ENCODE measurements at places on chromosomes 16 and 17.

GRCh38 chr17:75498039-75498725 is 17.2 kb downstream of the CASKIN2 start:
- no peak for DNase-seq

DNA sequence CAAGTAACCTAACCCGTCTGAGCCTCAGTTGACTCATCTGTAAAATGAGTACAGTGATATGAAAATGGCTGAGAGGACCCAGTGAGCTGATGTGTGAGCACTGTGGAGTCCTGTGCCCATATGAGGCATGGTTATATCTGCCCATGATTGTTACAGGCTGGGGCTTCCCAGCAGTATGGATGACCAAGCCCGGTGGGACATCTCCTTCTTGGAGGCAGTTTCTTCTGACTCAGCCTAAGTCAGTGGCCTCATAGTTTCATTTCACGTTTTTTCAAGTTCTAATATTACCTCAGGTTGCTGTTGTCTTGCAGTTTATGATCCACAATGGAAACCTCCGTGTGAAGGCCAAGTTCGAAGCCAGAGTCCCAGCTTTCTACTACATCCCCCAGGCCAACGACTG is 4.8 kb downstream of the ADAP2 start:
- no peak for DNase-seq

GRCh38 chr16:31480851-31481536 is 1.9 kb upstream of the SLC5A2 start:
- peak; percentile 66 for DNase-seq

- DNase-seq, result no peak
Measured at GRCh38 chr17:74999523-74999922, 12.1 kb downstream of the CDR2L start.

DNA sequence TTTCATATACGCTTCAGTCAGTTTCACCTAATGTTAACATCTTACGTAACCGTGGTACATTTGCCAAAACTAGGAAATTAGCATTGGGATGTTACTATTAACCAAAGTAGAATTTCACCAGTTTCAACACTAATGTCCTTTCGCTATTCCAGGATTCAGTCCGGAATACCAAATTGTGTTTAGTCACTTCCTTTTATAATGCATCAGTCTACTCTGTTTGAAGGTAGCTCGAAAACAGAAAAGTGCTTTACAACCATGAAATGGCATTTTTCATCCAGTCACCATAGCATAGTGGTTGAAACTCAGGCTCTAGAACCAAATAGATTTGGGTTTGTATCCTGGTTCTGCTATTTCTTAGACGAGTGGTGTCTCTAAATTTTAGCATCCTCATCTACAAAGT is 29.4 kb downstream of the AP2B1 start:
- no peak for DNase-seq

- no peak for DNase-seq
Measured at GRCh38 chr17:34389126-34389750, 26.2 kb upstream of the CCL1 start.

GRCh38 chr16:56190677-56191155 is 573 bp upstream of the GNAO1 start:
- no peak for DNase-seq

DNA sequence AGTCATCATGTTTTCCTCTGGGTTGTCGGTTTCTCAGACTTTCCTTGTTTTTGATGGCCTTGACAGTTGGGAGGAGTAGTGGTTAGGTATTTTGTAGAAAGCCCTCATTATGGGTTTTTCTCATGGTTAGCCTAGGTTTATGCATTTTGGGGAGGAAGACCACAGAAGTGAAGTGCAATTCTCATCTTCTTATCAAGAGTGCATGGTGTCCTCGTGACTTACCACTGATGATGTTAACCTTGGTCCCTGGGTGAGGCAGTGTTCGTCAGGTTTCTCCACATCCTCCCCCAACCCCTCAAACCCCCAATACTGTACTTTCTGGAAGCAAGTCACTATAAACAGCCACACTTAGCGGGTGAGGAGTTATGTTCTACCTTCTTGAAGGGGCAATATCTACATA is 42.3 kb downstream of the BPTF start:
- DNase-seq, result no peak

- no peak for DNase-seq
Measured at GRCh38 chr17:9023392-9024218, 2.3 kb downstream of the NTN1 start.

GRCh38 chr17:40065769-40066510 is 3.2 kb downstream of the THRA start:
- DNase-seq, result no peak

- DNase-seq, result no peak
Measured at GRCh38 chr17:72021417-72022041, 99.3 kb upstream of the SOX9 start.

- DNase-seq, result no peak
Measured at GRCh38 chr16:62404842-62405611, 368.8 kb upstream of the CDH8 start.

GRCh38 chr16:5461141-5461540 is 363.5 kb upstream of the EEF2KMT start:
- no peak for DNase-seq

DNA sequence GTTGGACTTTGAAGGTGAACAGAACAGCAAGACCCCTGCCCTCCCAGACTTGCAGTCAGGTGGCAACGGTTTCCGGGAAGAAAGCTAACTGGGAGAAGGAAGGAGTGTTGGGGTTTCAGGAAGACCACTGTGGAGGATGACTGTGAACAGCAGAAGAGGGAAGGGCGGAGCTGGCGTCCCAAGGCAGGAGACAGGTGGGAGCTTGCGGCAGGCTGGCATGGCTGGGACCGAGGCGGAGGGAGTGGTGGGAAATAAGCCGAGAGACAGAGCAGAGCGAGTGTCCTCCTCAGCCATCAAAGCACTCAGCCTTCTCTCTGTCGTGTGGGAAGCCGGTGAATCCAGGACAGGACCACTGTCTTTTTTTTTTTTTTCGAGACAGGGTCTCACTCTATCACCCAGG is 108.5 kb upstream of the CACNG5 start:
- DNase-seq, result no peak

DNA sequence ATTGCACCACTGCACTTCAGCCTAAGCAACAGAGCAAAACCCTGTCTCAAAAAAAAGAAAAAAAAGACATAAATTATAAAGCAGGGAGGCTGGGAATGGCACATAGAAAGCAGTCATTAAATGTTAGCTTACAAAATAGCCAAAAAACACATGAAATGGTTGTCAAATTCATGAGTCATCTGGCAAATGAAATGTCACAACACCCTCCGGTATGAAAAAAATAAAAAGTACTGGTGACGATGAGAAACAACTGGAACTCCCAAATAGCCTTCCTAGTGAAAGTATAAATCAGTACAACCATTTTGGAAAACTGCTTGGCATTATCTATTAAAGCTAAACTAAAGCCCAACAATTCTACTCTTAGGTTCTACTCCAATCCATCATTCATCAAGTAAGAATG is 3.5 kb upstream of the KATNB1 start:
- no peak for DNase-seq

DNA sequence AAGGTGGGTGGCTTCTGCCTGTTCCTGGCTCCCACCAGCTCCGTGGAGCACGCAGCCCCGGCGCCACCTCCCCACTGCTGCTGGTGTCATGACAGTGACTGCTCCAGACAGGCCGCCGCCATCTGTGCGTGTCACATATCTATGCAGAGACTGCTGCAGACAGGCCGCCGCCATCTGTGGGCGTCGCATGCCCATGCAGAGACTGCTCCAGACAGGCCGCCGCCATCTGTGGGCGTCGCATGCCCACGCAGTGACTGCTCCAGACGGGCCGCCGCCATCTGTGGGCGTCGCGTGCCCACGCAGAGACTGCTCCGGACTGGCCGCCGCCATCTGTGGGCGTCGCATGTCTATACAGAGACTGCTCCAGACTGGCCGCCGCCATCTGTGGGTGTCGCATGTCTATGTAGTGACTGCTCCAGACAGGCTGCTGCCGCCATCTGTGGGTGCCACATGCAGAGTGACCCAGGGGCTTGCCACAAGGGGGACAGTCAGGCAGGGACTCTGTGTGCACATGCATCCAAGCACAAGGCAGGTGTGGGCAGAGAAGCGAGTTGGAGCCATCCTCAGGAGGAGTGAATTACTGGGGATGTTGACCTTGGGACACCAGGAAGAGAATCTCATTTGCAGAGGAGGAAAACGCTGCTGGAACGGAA is 3.3 kb upstream of the FN3KRP start:
- DNase-seq, result no peak

- no peak for DNase-seq
Measured at GRCh38 chr16:3646348-3646920, 8.1 kb upstream of the DNASE1 start.

DNA sequence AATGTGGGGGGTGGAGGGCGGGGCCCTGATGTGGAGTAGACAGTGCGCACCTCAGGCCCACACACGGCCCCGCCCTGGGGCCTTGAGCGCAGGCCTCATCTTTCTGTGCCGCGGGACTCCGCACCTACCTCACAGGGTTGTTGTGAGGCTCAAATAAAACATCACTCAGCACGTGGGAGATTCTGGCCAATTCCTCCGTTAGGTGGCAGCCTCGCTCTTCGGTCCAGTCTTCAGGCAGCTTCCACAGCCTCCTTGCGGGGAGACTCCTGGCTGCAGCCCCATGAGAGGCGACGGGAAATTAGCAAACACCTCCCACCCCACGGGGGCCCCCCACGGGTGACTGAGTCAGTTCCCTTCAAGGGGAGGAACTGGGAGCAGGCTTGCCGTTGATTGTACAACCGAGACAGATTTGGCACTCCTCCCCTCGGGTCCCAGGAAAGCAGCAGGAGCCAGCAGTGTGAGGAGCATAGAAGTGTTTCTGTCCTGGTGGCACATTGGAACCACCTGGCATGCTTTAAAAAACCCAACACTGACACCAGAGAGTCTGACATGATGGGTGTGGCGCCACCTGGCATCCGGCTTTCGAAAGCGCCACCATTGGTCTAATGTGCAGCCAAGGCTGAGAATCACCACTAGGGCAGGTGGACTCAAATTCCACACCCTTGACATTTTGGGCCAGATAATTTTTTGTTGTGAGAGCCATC is 7.6 kb downstream of the MRM1 start:
- peak; percentile 42 for DNase-seq

DNA sequence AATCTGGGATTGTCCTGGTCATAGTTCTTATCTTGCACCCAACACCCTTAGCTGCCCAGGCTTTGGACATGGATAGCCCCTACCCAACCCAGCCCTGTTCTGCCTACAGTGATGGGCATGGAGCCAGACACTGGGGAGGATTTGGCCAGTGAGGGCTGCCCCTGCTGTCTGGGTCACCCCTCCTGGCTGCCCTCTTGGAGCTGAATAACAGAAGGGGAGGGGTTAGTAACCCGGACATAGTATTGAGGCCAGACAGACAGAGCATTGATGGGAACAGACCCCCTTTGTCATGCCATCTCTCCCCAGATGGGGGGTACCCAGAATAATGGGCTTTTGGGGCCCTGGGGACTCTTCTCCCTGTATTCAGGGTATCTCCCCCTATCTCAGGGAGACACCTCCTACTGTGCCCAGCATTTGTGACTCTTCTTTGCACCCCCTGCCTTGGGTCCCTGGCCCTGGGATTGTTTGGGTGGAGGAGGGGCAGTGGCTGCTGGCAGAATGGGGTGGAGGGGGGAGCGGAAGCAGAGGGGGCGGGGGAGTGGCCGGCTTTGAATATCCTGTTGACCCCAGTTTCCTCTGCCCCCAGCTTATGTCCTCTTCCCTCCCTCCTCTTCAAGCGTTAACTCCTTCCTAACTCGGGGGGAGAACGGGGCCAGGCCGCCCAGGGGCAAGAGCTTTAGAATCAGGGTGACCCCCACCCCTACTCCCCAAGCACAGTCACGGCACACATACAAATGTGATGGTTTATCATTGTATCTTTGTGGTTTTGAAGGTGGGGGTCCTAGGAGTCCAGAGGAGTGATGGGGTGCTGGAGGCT is 17.0 kb downstream of the GJD3 start:
- DNase-seq, result no peak

- no peak for DNase-seq
Measured at GRCh38 chr17:33390479-33391176, 97.5 kb upstream of the ASIC2 start.

GRCh38 chr16:3092501-3092941 is 6.6 kb downstream of the ZSCAN10 start:
- DNase-seq, result no peak

GRCh38 chr16:11016993-11017392 is 72.6 kb downstream of the CLEC16A start:
- DNase-seq, result peak; percentile 69

- no peak for DNase-seq
Measured at GRCh38 chr16:48330841-48331192, 54.4 kb downstream of the SIAH1 start.

DNA sequence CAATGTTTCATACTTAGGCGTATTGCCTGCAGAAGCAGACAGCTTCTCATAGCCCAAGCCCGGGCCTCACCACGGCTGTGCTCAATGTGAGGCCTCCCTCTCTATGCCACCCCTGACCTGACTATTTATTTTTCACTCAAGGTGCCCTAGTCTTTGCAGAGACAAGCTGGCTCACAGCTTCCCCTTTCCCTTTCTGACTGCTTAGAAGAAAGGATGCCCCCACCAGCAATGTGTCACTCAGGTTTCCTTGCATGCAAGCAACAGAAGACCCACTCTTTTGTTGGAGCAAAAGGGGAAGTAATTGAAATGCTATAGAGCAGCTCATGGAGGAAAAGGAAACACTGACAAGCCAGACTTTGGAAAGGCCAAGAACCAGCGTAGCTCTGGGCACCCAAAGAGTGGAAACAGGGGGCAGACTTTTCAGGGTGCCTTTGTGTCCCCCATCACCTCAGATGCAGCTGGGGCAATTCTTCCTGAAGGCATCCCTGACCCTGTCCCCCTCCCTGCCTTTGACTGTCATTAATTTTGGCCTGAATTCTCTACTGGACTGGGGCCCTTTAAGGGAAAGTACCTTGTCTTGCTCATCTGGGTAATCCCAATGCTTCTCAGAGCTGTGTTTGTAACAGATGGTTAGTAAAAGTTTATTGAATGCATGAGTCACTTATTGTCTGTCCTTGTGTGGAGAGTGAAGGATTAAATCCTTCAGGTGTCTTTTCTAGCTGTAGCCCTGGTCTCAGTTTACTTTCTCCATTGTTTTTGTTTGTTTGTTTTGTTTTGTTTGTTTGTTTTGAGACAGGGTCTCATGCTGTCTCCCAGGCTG is 17.8 kb downstream of the RGS9 start:
- DNase-seq, result no peak

DNA sequence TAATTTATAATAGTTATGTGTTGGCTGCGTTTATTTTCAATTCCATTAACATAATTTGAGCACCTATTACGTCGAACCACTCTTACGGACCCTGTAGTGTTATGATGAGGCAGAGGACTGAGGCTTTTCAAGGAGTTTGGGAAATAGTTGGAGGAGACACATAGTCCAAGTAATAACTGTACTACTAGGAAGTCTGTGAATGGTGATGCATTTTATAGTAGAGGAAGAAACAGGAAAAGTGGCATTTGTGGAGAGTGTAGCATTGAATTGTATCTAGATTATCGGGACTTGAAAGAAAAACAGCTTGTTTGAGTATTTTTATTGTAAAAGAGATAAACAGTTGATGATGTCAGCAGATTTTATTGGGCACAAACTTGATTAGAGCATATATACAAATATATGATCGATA is 1.7 kb downstream of the NFATC3 start:
- DNase-seq, result no peak

- no peak for DNase-seq
Measured at GRCh38 chr17:31456814-31457213, 65.3 kb downstream of the RAB11FIP4 start.

- DNase-seq, result no peak
Measured at GRCh38 chr16:13552062-13552959, 367.6 kb upstream of the ERCC4 start.

Measured in left cardiac atrium (tissue), 4 donors.